Posterior cingulate gyrus (tissue), 11 donors: ENCODE measurements at places on chromosomes 5 and 9.

DNA sequence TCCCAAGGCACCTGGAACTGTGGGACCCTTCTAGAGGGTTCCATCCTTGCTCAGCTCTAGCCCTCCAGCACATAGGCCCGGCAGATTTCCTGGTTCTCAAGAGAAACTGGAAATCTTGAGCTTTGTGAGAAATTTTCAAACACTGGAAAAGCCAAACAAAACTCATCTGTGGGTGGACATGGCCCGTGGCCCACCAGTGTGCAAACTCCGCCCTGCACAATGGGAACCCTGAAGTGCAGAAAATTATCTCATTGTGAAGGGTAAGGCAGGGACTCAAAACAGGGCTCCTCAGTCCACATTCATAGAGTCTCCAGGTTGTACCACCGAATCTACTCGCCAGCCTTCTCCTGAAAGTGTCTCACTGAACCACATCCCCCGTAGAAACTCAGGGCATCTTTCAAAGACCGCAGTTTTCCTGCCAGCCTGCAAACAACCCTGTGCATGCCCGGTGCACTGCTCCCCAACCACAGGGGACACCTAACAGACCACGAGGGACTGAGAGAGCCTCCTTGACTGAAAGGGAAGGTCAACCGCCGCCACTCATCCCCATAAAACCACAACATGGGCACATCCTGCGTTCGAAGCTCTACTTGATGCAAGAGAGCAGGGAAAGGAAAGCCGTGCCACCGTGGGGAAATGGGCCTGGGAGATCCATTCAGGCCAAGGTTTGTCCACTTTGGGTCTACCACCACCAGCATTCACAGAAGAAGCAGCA lies 18.1 kb downstream of the ADAMTS2 start:
- DNase-seq: peak; percentile 48

DNA sequence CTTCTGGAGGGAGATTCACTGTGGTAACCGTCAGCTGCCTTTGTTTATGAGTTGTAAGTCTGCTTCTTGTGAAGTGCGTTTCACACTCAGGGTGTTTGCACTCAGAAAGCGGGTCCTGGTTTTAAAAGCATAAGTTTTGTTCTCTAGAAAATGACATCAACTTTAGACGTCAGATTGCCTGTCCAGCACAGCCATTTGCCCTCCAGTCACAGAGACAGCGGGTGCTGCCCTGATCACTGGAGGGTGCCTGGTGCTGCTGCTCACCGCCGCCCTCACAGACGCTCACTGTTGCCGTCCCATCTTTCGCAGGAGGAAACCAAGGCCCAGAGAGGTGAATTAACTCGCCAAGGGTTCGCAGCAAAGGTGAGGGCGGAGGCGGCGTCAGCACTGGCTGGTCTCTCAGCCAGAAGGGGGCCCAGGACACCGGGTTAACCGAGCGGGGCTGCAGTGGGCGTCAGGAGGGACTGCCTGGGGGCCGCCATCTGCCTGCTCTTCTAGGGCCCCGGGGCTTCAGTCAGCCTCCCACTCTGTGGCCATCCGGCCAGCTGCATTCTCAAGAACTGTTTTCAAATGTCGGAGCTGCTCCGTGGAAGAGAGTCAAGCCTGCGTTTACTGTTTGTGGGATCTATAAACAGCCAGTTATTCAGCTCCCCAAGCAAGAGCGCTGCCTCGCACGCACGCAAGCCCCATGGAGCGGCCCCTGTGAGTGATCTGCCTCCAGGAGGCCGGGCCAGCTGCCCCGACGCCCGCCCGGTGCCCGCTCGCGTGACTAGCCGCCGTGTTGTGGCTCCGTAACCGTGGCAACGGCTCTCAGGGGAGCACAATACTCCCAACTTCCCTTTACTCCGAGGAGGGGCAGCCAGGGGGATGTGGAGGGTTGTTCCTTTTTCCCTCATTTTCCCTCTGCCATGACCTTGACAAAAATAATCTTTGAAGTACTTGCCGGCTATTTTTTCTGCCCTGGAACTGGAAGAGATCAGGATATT lies 43.4 kb upstream of the EXOC3 start:
- DNase-seq: peak; percentile 30

- DNase-seq: no peak
Observed at GRCh38 chr5:179805529-179806249, 977 bp downstream of the MGAT4B start.

- DNase-seq: no peak
Observed at GRCh38 chr5:112708103-112708622, 29.5 kb upstream of the APC start.

- no peak for DNase-seq
Observed at GRCh38 chr9:5896863-5897262, 6.2 kb downstream of the MLANA start.

- DNase-seq: peak; percentile 43
Observed at GRCh38 chr5:116575326-116576052, 866 bp upstream of the SEMA6A start.

DNA sequence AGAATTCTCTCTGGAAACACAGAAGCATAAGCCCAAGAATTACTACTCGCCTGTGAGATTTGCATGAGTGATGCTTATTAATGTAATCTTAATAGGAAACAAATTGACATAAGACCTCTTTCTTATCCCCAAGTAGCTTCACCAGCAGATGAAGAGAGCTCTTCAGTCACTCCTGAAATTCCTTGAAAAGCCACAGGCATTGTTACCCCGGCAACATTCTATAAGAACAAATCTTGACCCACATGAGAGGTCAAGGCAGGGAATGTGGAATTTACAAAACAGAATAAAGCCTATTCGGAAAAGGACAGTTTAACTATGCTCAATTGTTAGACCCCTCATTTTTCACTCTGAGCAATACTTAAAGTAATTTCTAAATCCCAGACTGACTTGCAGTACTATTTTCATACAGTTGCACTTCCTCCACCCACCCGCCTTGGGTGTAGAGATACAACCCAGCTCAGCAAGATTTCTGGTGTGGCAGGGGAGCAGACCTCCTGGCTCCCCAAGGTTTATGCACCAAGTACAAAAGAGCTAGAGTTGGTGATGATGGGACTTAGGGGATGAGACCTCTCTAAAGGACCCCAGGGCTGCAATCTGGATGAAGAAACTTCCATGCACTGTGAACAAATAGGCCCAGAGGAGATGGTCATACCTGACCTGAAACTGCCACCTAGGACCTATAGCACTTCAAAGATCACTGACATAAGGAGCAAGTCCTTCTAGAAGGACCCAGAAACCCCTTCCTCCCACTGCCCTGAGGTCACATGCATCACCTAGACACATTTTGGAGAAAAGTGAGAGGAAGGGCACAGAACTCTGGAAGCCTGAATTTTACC lies 242.1 kb downstream of the ZNF608 start:
- DNase-seq: no peak

DNA sequence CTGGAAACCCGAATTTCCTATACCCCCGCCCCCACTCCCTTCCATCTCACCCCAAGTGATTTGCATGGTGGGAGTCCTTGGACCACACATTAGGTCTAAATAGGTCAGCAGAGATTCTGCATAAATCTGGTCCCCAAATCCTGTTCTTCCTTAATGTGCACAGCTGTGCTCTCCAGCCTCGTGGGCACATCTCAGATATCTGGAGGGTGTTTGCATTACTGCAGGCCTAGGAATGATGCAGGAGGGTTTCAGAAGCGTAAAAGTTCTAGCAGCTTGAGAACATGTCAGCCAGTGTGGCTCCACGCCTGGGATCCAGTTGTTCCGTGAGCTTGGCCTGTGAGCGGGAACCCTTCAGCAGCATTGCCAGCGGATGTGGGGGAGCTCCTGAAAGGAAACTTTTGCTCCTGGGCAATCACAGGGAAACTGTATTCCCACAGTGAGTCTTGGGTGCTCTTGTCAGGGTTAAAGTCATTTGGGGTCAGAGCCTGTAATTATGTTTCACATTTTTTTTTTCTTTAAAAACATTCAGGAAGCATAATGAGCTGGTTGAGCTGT lies 12.9 kb downstream of the ARHGAP26 start:
- DNase-seq: no peak
